ENCODE measurements at places on chromosomes 5 and 9. TPM values are rescaled to one million over a fixed set of nuclear protein-coding genes. Genes with fewer than 3 reads are reported as not detected.

The GRK6 gene
- total RNA-seq, result 23.2 TPM

The OLFML2A gene
- 6.5 TPM for total RNA-seq

The ZNF454 gene
- total RNA-seq, result 2.1 TPM

The BTNL9 gene
- not detected for total RNA-seq

The PAM gene
- 384 TPM for total RNA-seq

The SLC2A6 gene
- total RNA-seq, result 12.9 TPM

The IFNA13 gene
- total RNA-seq, result not detected

The CARTPT gene
- not detected for total RNA-seq

The PRDM9 gene
- total RNA-seq, result not detected

The IFNK gene
- not detected for total RNA-seq

The OXCT1 gene
- total RNA-seq, result 31.6 TPM

The DEPDC1B gene
- 1.1 TPM for total RNA-seq

The SPINK7 gene
- total RNA-seq, result not detected

The SURF1 gene
- 45.7 TPM for total RNA-seq

The PELO gene
- total RNA-seq, result 45.7 TPM

The SLC45A2 gene
- total RNA-seq, result 0.14 TPM

The FBN2 gene
- 87.2 TPM for total RNA-seq

The SLC34A3 gene
- total RNA-seq, result not detected

The XPA gene
- total RNA-seq, result 6.6 TPM

The SPINK13 gene
- total RNA-seq, result 2.4 TPM

The PCDHA6 gene
- 0.55 TPM for total RNA-seq

The FGF18 gene
- not detected for total RNA-seq

The TRPM6 gene
- 0.09 TPM for total RNA-seq

The MAP1B gene
- 29.7 TPM for total RNA-seq

The ANKRD34B gene
- not detected for total RNA-seq

The AMBP gene
- total RNA-seq, result 0.28 TPM

The NUTM2F gene
- not detected for total RNA-seq

The PCDHAC2 gene
- total RNA-seq, result 0.14 TPM

The GRXCR2 gene
- not detected for total RNA-seq

The OCLN gene
- total RNA-seq, result 0.43 TPM

The BHMT2 gene
- 3.4 TPM for total RNA-seq

The RGS7BP gene
- under 0.01 TPM for total RNA-seq

The PCSK1 gene
- 1.3 TPM for total RNA-seq

The ALDOB gene
- total RNA-seq, result not detected

The ARSI gene
- 22.2 TPM for total RNA-seq

The CDHR2 gene
- 0.28 TPM for total RNA-seq

The MOB3B gene
- total RNA-seq, result 0.14 TPM

The EIF4EBP3 gene
- total RNA-seq, result 1.7 TPM

The BSPRY gene
- not detected for total RNA-seq

The SMIM33 gene
- total RNA-seq, result not detected

The GARIN3 gene
- not detected for total RNA-seq

The LRRC70 gene
- 0.57 TPM for total RNA-seq

The CNTLN gene
- total RNA-seq, result 9.7 TPM

The PCDHB10 gene
- 0.28 TPM for total RNA-seq

The LCNL1 gene
- total RNA-seq, result 3.4 TPM

The PCDHGB6 gene
- total RNA-seq, result 3.1 TPM

The DND1 gene
- total RNA-seq, result 0.14 TPM

The FBXL7 gene
- 2.9 TPM for total RNA-seq

The CCDC183 gene
- 0.28 TPM for total RNA-seq

The FAM78A gene
- total RNA-seq, result 0.55 TPM

The IL12B gene
- not detected for total RNA-seq

The CDC25C gene
- total RNA-seq, result 1.1 TPM

The SLCO6A1 gene
- total RNA-seq, result not detected

The PCDHGB2 gene
- total RNA-seq, result 2.4 TPM

The MYMK gene
- total RNA-seq, result not detected

The PFDN1 gene
- 32.0 TPM for total RNA-seq

The FOXD4L3 gene
- not detected for total RNA-seq
